ENCODE measurements at places on chromosomes 12 and 14. TPM values are rescaled to one million over a fixed set of nuclear protein-coding genes. Genes with fewer than 3 reads are reported as not detected.

GRCh38 chr12:15272376-15272775 is 49.9 kb upstream of the PTPRO start:
- no peak for DNase-seq

- DNase-seq = no peak
Observed at GRCh38 chr12:117774941-117775775, 193.6 kb downstream of the KSR2 start.

GRCh38 chr14:37124614-37125013 is 47.8 kb downstream of the SLC25A21 start:
- DNase-seq = no peak

DNA sequence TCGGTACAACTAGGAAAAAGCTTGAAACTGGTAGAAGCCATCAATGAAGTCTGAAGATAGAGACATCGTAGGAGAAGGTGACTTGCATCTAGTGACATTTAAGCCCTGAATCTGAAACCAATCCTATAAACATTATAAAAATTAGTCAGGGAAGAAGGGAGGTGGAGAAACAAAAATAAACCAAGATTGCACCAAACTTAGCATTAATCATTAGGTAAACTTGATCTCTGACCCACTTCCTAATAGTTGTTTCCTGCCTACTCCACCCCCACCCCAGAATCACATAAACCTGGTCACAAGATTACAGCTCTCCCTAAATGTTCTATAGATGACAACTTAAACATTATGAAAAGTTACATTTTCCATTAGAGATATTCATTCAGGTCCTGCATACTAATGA is 40.4 kb downstream of the TSPAN19 start:
- no peak for DNase-seq

DNA sequence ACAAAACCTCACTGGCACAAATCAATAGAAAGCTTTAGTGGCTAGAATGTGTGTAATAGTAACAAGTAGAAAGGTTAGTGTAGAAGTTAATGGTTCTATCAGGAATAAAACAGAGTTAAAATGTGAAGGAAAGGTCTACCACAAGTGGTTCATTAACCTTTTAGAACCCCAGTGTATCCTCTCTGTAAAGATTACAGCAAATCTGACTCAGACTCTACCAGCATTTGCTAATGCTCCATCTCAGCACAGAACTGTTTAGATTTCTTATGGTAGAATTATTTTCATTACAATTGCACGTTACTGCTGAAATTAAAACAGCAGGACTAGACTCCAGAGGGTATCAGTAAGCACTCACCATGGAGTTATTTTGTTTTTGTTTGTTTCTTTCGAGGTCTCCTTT is 609.0 kb upstream of the LMO3 start:
- DNase-seq = no peak

GRCh38 chr12:49776413-49776812 is 35.1 kb downstream of the TMBIM6 start:
- peak; percentile 74 for DNase-seq

GRCh38 chr12:47099610-47100009 is 19.9 kb upstream of the AMIGO2 start:
- DNase-seq = no peak

GRCh38 chr12:93102744-93103143 is 173.6 kb upstream of the EEA1 start:
- no peak for DNase-seq

RD3L gene
- not detected for total RNA-seq

A2M gene
- not detected for total RNA-seq

SCARB1 gene
- total RNA-seq = 1.1 TPM

SEL1L gene
- 93.0 TPM for total RNA-seq

OTX2 gene
- total RNA-seq = not detected

GPD1 gene
- total RNA-seq = not detected

NXPH4 gene
- not detected for total RNA-seq

C12orf60 gene
- total RNA-seq = 0.79 TPM

Measured in natural killer cell (primary cell).